ENCODE measurements at places on chromosomes 1 and 21.

DNA sequence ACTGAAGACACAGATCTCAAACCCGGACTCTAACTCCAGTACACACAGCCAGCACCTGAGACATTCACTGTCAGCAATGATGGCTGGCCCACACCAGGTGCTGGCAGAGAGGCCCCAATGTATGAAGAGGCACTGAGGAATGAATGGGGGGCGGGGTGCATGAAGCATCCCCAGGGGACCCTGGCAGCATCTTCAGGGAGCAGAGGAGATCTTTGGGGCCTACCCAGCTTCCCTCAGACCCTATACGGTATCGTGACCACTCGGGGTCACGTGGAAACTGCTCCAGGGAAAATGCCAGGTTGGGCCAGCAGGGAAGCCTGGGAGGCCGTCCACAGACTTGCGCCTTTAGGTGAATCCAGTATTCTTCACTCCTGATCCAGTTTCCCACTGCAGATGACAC lies 84.3 kb downstream of the NPHP4 start:
- DNase-seq: no peak

DNA sequence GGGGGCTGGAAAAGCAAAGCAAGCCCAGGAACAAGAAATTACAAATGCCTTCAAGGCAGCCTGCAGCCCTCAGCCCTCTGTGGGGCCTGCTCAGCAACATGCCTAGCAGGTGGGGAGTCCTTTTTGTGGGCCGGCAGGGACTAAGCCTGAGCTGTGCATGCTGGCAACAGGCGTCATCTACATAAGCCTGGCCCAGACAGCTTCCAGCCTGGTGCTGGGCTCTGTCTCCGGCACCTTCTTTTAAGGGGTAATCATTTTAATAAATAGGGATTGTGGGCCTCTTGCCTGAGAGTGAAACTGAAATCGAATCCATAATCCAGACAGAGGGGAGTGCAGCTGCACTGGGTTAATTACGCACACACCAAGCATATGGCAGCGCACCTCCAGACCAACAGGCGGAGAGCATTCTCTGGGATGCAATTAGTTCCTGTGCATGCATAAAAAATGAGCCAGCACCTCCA lies 96.6 kb downstream of the DDX20 start:
- DNase-seq: no peak

GRCh38 chr1:56817716-56818463 lies 1.3 kb downstream of the FYB2 start:
- DNase-seq: no peak

- DNase-seq: no peak
These were observed 15.7 kb upstream of the LRRN2 start for GRCh38 chr1:204701229-204701628.

DNA sequence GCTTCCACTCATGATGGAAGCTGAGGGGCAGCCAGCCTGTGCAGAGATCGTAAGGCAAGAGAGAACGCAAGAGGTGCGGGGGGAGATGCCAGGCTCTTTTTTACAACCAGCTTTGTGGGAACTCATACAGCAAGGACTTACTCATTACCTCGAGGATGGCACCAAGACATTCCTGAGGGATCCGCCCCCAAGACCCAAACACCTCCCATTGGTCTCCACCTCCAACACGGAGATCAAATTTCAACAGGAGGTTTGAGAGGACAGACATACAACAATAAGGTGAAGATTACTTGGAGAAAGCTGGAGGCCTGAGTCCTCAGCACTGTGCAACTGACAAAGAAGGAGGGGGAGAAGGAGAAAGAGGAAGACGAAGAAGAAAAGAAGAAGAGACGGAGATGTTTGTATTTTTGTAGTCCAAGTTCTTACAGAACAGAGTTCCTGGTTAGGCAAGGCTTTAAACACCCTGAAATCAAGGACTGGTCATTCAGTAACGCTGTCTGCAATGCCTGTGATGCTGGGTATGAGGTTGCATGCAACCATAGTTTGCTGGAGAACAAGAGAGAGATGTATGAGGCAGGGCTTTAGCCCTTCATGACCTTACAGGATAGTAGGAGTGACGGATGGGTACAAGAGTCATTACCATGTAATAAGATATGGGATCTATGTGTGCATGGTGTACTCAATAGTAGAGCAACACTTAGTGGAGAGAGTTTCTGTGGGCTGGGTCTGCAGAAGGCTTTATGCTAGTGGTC lies 19.7 kb upstream of the GALNT2 start:
- no peak for DNase-seq

GRCh38 chr1:115107516-115108260 lies 18.4 kb upstream of the TSPAN2 start:
- DNase-seq: no peak

DNA sequence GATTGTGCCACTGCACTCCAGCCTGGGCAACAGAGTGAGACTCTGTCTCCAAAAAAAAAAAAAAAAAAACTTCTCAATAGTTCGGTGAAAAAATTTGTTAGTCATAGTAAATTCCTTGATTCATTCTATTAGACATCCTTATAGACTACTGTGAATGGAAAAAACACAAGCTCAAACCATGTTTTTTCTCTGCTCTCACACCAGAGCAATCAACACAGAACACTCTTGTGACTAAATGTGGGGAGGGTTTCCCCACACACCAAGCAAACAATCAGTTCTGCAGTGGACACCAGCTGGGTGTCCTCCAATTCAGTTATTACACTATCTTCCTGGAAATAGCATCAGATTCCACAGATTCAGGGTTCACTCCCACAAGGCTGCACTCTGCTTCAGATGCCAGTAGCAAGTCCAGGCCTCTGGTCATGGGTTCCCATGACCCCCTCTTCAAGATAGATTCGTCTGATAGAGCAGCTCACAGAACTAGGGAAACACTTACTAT lies 69.1 kb upstream of the TEKT2 start:
- DNase-seq: no peak

DNA sequence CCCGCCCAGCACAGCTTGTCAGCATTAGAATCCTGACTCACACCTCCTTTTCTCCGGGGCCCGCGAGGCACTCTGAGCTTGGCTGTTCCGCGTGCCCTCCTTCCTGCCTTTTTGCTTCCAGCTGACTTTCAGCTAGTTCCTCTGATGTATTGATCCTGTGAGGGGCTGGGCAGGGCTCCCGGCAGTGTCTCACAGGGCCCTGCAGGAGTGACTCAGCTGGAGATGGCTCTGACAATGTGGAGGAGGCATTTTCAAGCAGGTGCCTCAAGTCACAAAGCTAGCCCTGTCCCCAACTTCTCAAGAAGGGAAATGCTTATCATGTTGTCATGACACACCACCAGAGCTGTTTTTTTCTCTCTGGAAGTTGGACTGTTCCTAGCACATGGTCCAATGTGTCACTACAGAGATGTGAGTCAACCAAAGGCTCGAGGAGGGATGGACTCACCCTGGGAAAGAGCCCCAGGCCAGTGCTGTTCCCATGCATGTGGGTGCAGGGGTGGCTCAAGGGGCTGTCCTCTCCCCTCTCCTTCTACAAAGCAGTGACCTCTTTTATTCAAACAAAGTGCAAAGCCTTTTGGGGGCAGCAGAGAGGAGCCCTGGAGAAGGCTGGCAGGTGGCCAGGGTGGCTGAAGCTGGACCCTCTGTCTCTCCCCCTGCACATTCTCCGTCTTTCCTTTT lies 30.6 kb downstream of the SYT6 start:
- DNase-seq: no peak

- no peak for DNase-seq
These were observed 170.3 kb upstream of the DMRTA2 start for GRCh38 chr1:50593515-50593914.

GRCh38 chr1:46445773-46446256 lies 43.8 kb upstream of the DMBX1 start:
- no peak for DNase-seq

GRCh38 chr1:159067699-159068621 lies 8.6 kb downstream of the AIM2 start:
- no peak for DNase-seq

GRCh38 chr1:179169616-179170467 lies 59.6 kb downstream of the ABL2 start:
- DNase-seq: no peak

- DNase-seq: no peak
These were observed 19.8 kb upstream of the SLC2A7 start for GRCh38 chr1:9045861-9046510.

GRCh38 chr1:109977225-109977624 lies 7.3 kb upstream of the AHCYL1 start:
- no peak for DNase-seq

GRCh38 chr1:12690156-12690555 lies 25.8 kb upstream of the AADACL3 start:
- DNase-seq: no peak

DNA sequence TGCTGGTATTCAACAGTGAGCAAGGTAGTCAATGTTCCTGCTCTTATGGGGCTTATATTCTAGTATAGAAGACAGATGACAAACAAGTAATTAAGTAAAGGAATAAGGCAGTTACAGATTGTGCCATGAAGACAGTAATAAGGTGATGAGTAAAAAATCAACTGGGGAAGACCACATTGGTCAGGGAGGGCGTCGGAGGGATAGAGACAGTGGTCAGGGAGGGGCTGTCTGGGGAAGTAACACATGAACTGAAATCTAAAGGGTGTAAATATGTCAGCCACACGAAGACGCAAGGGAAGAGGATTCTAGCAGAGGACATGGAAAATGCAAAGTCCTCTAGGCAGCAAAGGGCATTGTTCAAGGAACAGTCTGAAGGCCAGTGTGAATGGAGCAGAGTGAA lies 10.1 kb downstream of the IL12RB2 start:
- DNase-seq: no peak

DNA sequence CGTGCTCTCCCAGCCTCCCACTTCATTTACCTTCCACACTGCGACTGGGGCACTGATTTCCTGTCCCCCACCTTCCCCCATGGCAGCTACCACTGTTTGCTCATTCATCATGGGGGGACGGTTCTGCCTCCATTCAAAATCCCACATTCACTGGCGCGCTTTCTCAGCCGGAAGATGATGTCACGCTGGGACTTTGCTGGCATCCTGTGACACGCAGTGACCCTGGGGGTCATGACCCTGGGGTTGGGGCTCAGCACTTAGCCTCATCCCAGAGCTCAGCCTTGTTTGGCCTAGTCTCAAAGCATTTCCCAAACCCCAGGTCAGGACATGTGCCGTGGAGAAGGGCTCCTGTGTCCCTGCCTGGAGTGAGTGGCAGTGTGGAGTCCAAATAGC lies 582 bp upstream of the KCNAB2 start:
- DNase-seq: no peak

DNA sequence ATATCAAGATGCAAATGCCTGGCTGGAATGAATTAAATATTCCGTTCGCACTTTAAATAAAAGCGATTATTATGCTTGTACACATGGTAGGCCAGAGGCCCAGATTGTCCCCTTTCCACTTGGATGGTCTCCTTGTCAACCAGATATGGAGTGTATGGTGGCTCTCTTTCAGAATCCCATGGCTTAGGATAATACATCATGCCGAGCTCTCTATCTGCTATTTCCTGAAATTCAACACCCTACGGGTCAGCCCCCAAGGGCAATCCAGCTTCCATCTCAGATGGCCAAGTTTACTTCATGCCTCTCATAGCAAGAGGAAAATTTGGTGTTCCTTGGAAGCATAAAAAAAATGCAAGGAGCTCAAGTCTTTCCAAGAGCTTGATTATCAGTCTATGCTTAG lies 25.4 kb upstream of the FMO1 start:
- no peak for DNase-seq

- no peak for DNase-seq
These were observed 171.9 kb upstream of the RAB4A start for GRCh38 chr1:229098903-229099578.

DNA sequence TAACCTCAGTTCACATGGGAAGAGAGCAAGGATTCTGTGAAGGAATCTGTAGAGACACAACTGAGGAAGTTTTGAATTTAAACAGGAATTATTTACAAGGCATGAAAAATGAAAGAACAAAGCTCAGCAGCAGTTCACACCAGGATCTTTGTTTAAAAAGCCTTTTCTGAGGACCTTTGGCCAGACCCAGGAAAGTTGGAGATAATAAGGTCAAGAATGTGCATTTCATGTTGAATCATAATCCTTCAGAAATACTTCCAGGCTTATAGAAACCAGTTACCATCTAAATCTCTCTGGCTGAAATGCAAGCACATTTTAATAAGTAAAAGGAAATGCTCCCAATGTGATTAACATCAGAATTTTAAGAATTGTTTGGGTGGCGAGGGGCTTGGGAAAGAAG lies 2.7 kb downstream of the CLIC6 start:
- DNase-seq: no peak

GRCh38 chr1:115423776-115424175 lies 85.7 kb upstream of the NGF start:
- no peak for DNase-seq

DNA sequence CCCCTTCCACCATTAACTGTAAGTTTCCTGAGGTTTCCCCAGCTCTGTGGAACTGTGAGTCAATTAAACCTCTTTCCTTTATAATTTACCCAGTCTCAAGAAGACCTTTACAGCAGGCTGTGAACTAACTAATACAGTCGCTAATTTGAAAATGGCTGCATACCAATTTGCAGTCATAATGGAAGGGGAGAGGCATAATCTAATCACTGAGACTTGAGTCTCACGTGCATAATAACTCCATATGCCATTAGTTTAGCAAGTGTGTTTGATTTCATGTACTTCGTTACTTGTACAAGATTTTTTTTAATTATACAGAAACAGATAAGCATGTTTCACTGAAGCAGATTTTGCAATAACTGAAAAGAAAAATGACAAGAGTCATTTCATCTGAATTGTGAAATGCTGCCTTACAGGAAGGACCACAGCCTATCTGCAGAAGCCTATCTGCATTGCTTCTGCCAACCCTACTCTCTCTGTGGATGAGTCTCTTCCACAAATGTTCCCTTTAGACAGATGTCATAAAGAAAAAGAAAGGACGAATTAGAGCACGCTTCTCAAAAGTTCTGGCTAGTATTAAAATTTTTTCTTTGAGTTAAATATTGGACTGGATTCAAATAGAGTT lies 99.1 kb downstream of the PTGER3 start:
- DNase-seq: no peak

DNA sequence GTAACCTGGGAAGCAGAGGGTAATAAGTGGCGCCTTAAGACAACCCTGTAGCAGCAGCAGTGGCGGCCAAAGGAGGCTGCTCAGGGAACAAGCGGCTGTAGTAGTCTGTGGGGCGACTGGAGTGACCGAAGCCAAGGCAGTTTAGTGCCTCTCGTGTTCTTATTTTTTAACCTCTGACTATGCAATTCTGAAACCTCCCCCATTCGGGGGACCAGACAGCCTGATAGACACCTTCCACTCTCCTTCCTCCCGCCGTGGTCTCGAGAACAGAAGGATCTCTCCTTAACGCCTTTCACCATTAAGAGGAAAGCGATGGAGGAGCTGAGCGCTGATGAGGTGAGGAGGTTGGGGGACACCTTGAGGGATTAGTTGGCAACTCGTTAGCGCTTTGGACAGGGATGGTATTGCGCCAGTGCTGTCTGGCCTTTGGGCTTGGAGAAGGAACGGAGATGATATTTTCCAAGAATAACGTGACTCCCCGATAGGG lies 644 bp downstream of the UBE4B start:
- no peak for DNase-seq

Data from GOT3 (cell line).